ENCODE measurements at places on chromosomes 1 and 21. TPM values are rescaled to one million over a fixed set of nuclear protein-coding genes. Genes with fewer than 3 reads are reported as not detected.

GRCh38 chr1:234454926-234455325 lies 24.1 kb downstream of the TARBP1 start:
- H3K27me3 ChIP-seq = no peaks in the 10 kb centered on the region
- DNase-seq = no peak
- peaks cover 3% of the 10 kb centered on the region for H3K4me1 ChIP-seq
- H3K4me3 ChIP-seq = no peak overlapping the region
- no peak overlapping the region for H3K27ac ChIP-seq

DNA sequence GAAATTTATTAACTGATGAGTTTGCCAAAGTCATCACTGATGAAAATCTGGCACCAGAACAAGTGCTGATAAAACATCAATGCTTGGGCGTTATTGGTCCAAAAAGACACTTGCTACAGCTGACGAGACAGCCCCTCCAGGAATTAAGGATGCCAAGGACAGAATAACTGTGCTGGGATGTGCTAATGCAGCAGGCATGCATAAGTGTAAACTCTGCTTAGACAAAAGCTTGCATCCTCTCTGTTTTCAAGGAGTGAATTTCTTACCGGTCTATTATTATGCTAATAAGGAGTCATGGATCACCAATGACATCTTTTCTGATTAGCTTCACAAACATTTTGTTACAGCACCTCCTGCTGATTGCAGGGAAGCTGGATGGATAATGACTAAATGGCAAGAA lies 402.0 kb downstream of the LTN1 start:
- H3K36me3 ChIP-seq = peaks cover 2% of the 10 kb centered on the region
- H3K27ac ChIP-seq = no peak overlapping the region
- DNase-seq = no peak
- H3K4me1 ChIP-seq = no peaks in the 10 kb centered on the region
- no peaks in the 10 kb centered on the region for H3K27me3 ChIP-seq
- H3K4me3 ChIP-seq = no peak overlapping the region

The GIPC2 gene
- 0.74 TPM for total RNA-seq

DNA sequence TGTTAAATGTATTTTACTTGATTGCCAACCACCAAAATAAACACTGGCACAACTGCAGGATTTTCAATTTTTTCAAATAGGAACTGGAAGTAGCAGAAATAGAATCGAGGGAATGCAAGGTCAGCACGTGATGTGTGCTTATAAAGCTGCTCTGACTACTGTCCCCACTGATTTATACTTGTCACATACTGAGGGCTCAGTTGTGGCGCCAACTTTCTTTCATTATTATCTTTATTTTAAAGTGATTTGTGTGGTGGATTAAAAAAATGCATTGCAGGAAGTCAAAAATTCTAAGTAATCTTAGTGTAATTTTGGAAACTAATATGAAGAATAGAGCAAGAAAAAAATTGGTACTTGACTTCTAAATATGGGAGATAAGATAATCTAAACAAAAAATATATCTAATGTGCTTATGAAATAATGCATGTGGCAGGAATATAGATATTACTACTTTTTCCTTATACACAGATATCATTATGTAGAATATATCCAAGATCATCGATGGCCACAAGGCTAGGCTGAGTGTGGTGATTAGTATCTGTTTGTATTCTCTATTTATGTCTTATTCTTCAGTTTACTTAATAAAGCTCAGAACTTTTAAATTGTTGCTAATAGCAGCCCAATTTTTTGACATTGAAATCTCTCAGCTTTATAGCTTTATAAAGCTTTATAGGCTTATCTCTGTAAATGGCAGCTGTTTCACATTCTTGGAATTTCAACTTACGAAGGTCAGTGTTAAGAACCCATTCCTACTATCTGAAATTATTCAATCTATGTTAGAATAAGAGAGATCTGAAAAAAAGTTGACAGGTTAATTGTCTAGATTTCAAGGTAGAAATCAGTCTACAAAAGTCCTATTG lies 404.5 kb upstream of the ADAMTS5 start:
- H3K27ac ChIP-seq = no peak overlapping the region
- no peak for DNase-seq
- H3K4me1 ChIP-seq = no peaks in the 10 kb centered on the region
- no peak overlapping the region for H3K4me3 ChIP-seq
- no peaks in the 10 kb centered on the region for H3K27me3 ChIP-seq

The PRELP gene
- total RNA-seq = not detected
